CD4-positive, alpha-beta T cell treated with Interferon gamma for 1 hour (primary cell): ENCODE measurements at places on chromosomes 16 and 17.

GRCh38 chr16:15925631-15926030, 23.8 kb upstream of the ABCC1 start:
- DNase-seq: no peak

DNA sequence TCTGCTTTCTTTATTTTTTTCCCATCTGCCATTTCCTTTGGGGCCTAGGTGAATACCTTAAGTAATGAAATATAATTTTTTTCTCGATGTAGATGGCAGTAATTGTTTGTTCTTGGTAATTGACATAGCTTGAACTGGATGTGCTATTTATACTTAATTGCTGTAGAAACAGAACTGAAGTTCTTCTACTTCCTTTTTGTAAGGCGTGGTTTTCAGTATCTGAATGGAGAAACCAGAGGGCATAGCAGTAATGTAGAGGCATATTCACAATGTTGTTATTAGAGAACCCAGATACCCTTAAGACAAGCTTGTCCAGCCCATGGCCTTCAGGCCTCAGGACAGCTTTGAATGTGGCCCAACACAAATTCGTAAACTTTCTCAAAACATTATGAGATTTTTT, 16.4 kb downstream of the ATP6V0A1 start:
- DNase-seq: no peak

- DNase-seq: no peak
Measured at GRCh38 chr17:66829386-66829864, 5.5 kb upstream of the CACNG5 start.

DNA sequence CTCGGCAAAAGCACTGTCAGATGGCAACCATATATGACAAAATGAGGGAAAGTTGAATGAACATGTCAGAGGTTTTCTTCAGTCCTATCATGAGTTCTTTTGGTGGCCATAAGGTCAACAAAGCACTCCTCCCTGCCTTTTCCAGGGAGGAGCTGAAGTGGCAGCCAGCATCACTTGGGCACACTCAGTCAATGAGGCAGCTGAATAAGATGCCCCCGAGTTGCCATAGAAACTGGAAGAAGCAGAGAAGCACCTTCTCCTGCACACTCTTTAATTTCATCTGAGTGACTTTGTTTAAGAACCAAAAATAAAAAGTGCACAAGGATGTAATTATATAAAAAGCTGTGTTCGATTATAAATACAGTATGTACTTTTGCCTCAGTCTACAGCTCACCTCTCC, 16.0 kb downstream of the KCNJ2 start:
- no peak for DNase-seq

DNA sequence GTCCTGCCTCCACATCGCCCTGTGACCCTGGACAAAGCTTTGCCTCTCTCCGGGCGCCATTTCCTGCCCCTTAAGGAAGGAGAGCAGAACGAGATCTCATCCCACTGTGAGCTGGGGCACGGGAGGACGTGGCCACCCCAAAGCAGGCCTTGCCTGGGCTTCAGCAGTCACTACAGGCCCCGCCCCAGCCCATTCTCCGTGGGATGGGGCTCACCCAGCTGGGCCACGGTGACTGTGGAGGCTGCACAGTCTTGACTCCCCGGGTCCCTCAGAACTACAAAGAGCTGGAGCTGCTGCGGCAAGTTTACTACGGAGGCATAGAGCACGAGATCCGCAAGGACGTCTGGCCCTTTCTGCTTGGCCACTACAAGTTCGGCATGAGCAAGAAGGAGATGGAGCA, 28.2 kb downstream of the MNT start:
- DNase-seq: no peak

DNA sequence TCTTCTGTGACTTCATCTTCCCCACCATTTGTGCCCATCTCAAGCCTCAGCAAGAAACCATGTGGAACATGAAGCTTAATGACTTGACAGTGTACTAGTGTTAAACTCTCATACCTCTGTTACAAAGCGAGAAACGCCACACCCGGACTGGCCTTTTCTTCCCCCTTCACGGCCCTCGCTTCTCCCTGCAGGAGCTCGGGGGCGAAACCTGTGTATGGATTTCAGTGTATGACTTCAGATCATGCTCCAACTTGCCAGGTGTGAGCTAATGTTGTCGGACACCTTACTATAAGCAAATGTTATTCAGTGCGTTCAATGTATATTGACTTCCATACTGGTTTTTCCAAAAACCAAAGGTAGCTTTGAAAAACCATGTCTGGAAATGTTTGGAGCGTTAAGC, 20.1 kb upstream of the SLC5A11 start:
- no peak for DNase-seq

DNA sequence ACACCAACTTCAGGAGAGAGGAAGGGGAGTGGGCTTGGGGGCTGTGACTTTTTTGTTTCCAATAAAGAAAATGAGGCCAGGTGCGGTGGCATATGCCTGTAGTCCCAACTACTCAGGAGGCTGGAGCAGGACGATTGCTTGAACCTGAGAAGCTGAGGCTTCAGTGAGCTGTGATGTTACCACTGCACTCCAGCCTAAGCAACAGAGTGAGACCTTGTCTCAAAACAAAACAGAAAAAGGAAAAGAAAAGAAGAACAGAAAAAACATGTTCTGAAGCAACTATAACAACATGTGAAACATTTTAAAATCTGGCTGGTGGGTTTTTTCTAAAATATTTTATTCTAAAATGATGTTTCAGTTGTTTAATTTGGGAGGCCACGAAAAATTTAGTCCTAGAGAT, 554.0 kb upstream of the ZFHX3 start:
- DNase-seq: no peak

DNA sequence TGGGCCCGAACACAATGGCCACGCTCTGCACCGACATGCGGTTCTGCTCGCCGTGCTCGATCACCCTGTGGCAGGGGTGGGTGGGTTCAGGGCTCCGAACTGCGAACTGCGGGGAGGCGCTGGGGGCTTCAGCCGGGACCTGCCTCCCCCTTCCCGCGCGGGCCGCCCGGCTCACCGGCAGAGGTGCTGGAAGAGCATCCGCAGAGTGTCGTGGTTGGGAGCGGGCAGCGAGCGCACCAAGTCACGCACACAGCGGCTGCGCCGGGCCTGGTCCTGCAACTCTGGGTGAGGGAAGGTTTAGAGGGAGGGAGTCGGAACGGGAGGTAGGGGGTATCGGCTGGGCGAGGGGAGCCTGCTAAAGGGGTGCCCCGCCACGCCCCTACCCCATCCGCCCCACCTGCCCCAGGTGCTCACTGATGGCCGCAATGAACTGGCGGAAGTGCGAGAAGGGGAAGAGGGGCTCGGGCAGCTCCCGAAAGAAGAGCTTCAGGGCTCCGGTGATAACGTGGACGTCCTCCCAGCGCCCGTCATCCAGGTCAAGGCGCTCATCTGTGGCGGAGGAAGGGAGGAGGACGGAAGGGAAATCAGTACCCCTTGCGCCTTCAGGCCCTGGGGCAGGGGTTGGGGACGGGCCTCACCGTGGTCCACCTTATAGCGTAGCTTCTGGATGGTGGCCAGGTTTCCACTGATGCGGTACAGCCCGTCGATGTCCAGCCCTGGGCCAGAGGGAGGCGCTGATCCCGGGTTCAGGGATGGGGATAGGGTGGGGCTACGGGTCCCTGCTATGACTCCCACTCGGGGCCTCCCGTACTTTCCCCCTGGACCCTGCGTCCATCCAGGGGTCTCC, 36.9 kb downstream of the ARHGAP27 start:
- DNase-seq: no peak

GRCh38 chr17:5249615-5250014, 15.0 kb upstream of the SCIMP start:
- peak; percentile 65 for DNase-seq

- DNase-seq: no peak
Measured at GRCh38 chr16:80176114-80176513, 364.7 kb upstream of the DYNLRB2 start.

- DNase-seq: no peak
Measured at GRCh38 chr16:19860166-19861041, 24.2 kb downstream of the GPRC5B start.
